ENCODE measurements at places on chromosomes 7 and 10.
A peak's percentile ranks its signal among the peaks of the same experiment; 100 is the strongest.

- DNase-seq = no peak
Observed at GRCh38 chr7:31767686-31768358, 80.8 kb downstream of the PPP1R17 start.

DNA sequence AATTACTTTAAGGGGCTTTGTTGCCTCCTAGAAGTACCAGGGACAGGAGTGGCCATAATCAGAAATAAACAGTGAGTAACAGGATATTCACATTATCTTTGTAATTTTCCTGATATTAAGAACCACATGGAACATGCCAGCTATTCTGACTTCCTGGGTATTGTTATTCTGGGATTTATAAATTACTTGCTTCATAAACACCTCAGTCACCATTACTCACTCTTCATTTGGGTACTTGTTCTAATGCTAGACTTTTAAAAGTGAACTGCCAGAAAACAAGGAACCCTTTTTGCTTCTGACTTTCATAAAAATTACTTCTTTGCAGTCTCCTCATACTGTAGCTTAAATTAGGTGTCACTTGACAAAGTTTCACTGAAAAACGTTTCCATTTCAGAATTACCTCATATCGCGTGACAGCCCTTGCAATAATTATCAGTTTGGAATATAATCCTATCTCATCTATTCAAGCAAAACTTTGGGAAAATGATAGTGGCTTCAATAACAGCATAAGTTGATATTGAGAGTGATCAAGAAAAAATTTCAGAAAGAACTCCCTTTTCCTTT, 29.8 kb downstream of the CABCOCO1 start:
- no peak for DNase-seq

DNA sequence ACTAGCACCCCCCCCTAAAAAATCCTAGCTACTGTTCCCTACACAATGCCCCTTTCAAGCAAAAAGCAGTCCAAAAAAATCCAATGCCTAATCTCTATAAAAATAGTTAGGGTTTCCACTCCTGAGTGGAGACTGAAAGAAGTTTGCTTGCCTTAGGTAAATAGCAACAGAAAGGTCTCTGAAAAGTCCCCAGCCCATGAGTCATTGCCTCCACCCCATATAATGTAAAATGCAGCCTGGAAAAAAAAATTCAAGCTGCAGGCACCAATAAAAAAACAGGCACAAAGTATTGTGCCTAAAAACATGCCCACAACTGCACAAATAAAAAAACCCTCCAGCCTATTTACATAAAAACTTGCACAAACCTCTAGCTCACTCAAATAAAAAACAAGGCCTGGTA, 47.5 kb downstream of the ZNF680 start:
- no peak for DNase-seq

DNA sequence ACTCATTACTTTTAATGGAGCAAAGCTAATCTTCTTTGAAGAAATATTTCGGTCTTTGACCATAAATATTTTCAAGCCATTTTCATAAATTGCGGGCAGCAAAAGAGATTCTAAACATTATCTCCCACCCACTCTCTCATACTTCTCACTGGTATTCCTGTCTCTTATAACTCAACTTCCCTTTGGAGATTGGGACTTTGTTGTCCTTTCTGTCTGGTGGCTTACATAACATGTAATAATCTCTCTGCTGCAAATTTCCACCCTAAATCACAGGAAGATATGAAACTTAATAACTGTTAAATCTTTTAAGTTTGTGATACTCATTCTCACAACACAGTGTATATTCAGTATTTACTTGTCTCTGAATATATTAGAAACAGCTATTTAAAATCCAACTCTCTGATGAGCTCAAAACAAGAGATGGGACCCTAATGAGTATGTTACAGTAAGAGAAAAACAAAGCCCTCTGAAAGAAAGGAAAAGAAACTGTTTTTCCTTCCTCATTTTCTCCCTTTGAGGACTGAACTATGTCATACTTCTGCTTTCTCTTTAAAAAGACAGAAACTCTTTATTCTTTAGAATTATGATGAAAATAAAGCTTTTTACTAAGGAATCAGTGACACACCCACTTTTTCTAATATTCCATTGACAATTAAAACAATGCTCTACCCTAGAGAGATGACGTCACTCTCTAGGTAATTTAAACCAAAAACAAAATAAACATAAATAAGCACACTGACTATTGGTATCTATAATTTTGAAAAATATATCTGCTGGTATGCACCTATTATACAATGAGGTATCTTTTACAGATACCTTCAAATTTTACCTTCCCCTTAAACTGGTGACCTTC, 14.7 kb downstream of the CALCR start:
- no peak for DNase-seq

DNA sequence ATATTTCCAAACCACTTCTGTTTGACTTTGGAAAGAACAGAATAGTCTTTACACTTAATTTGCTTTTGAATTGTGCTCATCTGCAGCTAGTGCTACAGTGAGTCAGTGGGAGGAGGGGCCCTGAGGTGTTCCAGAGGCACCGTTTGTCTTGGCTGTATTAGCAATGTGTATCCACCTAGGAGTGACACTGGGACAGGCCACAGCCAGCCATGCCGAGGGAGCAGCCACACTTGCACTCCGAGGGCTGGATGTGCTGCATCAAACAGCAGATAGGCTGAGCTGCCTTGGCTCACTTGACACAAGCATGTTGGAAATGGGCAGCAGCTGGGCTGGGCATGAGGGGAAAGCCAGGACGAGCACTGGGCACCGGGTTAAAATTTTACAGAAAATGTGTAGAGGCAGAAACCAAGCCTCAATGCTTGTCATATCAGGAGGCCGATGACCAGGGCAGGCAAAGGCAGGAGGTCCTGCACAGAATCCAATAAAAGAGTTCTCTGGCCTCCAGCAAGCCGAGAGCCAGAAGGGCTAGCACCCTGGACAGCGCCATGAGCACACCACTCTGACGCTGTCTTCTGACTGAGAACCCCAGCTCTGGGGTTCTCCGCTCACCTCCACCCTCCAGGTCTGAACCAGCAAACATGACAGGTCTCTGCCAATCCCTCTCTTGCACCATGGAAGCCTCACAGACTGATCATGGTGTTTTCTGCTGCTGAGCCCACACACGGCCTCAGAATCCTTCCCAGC, 163.3 kb downstream of the GRID1 start:
- peak; percentile 29 for DNase-seq

GRCh38 chr7:112001091-112001826, 204.9 kb downstream of the DOCK4 start:
- DNase-seq = no peak

GRCh38 chr7:134720091-134720935, 59.1 kb upstream of the CALD1 start:
- no peak for DNase-seq

DNA sequence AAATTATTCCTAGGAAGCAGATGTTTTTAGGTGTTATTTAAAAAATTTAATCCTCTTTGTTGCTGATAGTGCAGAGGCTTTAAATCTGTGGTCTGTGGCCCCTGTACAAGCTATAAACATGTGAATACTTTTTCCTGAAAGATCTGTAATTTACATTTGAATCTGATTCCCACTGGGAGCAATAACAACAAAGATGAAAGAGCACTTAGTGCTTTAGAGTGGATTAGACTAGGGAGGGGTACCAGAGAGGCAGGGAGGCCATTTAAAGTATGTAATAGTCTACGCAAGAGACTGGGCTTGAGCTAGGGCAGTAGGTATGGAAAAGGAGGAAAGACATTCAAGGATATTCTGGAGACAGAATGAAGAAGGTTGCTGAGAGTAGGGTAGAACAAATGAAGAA, 19.1 kb downstream of the BTRC start:
- DNase-seq = no peak

- no peak for DNase-seq
Observed at GRCh38 chr7:129890090-129890489, 62.7 kb downstream of the UBE2H start.

DNA sequence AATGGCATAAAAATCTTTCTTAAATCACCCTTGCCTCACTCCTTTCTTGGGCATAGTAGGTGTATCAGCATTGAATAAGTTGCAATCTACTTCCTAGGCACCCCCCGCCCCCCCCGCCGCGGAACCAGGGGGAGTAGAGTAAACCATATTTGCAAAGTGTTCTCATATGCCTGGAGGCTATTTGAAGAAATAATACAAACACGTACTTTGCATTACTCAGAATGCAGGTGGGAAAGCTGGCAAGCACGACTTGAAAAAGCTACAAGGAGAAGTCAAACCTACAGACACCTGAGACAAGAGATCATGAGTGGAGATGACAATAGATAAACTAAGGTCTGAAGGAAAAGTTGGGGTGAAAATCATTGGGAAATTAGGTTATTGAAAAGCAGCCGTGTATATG, 65.6 kb downstream of the POM121L12 start:
- no peak for DNase-seq

DNA sequence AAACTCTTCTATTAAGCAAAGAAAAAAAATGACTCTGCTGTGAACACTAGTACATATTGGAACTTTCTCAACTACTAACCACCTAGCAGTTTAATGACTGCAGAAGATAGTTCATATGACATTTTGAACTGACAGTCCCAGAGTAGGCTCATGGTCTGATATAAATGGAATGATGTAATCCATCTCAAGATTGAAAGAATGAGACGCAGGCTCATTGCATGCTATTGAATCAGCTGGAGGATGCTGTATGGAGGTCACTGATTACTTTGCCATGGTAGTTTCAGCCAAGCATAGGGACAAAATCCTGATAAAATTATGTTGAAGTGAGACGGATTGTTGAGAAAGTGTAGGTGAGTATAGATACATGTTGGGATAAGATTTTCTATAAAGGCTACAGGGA, 217.6 kb upstream of the SEMA3E start:
- DNase-seq = no peak

- DNase-seq = no peak
Observed at GRCh38 chr10:110168601-110169481, 38.6 kb upstream of the MXI1 start.

DNA sequence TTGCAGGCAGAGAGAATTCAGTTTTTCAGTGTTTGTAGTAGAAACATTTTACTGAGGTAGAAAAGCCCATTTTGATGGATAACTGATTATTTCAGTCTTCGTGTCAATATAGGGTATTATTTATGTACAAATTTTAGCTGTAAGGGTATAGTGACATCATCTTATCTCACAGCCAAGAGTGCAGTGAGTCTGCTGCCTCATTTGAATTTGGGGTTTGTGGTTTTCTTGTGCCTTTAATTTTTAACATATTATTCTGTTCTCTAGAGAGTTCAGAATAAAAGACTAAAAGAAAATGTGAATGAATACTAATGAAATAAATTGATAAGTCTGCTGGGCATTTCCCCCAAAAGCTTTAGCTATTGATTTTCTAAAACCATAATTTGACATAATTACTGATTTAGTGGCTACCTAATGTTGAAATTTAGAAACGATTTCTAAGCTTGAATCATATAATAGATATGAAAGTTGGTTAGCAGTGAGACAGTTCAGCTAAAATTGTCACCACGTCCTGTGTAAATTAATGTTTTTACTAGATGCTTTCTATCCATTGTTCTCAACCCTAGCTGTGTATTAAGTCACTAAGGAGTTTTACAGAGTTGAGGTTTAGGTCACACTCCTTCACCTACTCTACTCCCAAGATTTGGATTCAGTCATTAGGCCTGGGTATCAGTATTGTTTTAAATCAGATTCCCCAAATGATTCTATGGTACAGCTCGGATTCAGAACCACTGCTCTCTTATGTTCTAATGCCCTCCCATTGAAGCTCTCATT, 37.3 kb downstream of the ACADSB start:
- DNase-seq = no peak

DNA sequence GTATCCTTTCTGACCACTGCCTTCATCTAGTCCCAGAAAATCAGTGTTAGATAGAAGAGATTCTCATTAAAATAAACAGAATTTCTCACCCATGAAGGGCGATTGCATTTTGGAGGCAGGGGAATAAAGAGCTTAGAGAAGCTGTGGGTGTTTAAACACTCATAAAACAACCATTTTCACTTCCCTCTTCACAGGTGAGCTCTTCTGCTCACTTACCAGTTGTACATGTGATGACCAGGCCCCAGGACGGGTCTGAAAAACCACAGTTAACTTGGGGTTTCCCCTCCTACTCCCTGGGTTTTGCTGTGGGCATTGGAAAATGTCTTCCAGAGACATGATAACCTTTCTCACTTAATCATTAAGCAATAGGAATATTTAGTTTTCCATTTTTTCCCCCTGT, 411.6 kb upstream of the DPP6 start:
- DNase-seq = no peak

GRCh38 chr7:148905093-148905666, 21.1 kb upstream of the EZH2 start:
- no peak for DNase-seq

GRCh38 chr10:26970667-26971066, 109.9 kb upstream of the ABI1 start:
- no peak for DNase-seq

DNA sequence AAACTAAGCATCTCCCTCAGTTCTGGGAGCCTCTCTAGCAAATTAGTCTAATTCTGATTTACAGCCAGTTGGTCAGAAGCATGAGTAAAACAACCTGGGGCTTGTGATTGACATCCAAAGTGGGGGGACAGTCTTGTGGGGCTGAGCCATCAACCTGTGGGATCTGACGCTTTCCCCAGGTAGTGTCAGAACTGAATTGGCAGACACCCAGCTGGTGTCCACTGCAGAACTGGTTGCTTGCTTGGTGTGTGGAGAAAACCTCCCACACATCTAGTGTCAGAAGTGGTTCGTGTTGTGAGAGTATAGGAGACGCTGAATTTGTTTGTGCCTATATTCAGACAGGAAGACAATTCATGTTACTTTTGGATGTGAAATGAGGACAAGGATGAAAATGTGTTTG, 92.2 kb upstream of the PDCD4 start:
- DNase-seq = no peak

- peak; percentile 48 for DNase-seq
Observed at GRCh38 chr10:96512524-96513304, 1.0 kb downstream of the TLL2 start.

- no peak for DNase-seq
Observed at GRCh38 chr10:103047381-103047780, 129.3 kb downstream of the CNNM2 start.

DNA sequence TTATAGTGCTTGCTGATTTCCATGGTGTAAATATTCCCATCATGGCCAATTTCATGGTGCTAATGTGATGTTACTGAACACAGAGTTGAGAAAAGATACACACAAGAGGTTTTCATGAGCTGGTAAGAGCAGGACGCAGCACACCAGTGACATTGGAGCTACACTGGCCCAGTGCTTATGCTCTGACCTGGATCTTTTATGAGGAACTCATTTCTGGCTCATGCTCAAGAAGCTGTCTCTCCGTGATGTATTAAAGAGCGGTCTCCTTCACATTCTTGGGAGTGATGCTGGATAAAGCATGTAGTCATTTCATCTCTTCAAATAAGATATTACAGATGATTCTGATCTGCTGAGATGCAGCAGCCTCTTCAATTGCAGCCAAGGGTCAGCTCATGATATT, 785.2 kb downstream of the GRID1 start:
- no peak for DNase-seq

DNA sequence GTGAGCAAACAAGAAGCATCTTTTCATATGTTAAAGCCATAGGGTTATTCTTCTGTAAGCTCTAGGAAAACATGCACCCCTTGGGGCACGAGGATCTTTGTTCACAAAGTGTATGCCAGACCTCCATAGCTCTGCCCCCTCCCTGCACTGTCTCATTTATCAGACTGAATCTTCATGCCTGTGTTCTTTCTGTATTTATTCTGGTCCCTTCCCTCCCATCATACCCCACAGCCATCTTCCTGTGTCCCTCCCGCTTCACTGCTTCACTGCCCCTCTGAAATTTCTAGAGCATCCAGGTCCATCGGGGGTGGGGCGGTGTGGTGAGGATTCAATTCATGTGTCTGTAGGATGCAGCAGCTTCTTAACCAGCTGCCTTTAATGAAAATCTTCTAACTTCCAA, 7.5 kb downstream of the EPHB6 start:
- no peak for DNase-seq

GRCh38 chr7:114140561-114140960, 221.8 kb upstream of the PPP1R3A start:
- no peak for DNase-seq

All from AG08396 (cell line).